ENCODE measurements at places on chromosomes 12 and 14. TPM values are rescaled to one million over a fixed set of nuclear protein-coding genes. Genes with fewer than 3 reads are reported as not detected.

Gene KCNMB4
- total RNA-seq: 2.8 TPM

- H3K27ac ChIP-seq: no peak overlapping the region
- DNase-seq: no peak
- no peaks in the 10 kb centered on the region for H3K27me3 ChIP-seq
- no peak overlapping the region for H3K4me3 ChIP-seq
These were observed 19.3 kb upstream of the GALNT16 start for GRCh38 chr14:69240527-69241173.

DNA sequence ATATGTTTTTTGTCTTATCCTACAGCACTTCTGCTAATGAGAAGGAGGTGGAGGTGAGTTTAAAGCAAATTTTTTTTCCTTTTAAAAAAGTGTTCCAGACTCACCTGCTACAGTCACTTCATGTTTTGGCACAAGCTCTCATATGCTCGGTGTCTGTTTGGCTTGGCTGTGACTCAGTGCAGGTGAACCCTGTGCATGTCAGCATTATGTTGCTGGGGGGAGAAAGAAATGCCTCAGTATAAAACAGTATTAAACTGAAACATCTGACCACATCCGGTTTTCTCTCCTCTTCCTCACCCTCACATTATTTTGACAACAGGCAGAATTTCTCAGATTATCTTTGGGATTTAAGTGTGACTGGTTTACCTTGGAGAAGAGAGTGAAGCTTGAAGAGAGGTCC is 105.2 kb downstream of the DNAI7 start:
- H3K4me1 ChIP-seq: no peaks in the 10 kb centered on the region
- no peaks in the 10 kb centered on the region for H3K27me3 ChIP-seq
- H3K4me3 ChIP-seq: no peak overlapping the region
- no peak for DNase-seq

Gene CALCOCO1
- 182 TPM for total RNA-seq

Gene SLC38A6
- total RNA-seq: 6.9 TPM

Gene SYT1
- not detected for total RNA-seq

DNA sequence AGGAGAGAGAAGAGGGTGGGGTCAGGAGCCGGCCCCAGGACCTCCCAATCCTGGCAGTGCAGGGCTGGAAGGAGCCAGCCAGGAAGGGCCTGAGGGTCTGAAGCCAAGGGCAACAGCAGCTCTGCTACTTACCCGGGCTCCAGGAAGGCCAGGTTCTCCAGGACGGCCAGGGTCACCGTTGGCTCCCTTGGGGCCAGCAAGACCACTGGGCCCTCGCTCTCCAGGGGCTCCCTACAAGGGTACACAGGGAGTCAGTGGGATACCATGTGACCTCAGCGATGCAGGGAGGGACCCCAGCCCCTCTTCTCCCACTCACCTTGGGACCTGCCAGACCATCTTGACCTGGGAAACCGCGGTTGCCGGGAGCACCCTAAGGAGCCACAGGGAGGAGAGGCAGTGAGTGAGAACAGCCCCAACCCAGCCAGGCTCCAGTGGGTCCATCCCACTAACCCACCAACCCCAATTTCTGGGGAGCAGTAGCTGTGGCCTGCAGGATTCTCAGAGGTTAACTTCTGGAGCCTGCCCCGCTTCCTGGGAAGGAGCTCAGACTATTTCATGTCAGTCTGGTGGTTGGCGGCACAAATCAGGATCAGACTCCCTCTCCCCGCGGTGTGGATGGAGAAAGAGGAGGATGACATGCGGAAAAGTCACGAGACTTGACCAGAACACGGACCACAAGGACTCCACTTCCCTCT is 18.5 kb downstream of the COL2A1 start:
- DNase-seq: no peak
- H3K27ac ChIP-seq: no peak overlapping the region
- no peak overlapping the region for H3K4me3 ChIP-seq
- H3K4me1 ChIP-seq: no peaks in the 10 kb centered on the region
- H3K36me3 ChIP-seq: no peaks in the 10 kb centered on the region

GRCh38 chr12:75820848-75821578 is 210.6 kb downstream of the PHLDA1 start:
- no peaks in the 10 kb centered on the region for H3K36me3 ChIP-seq

DNA sequence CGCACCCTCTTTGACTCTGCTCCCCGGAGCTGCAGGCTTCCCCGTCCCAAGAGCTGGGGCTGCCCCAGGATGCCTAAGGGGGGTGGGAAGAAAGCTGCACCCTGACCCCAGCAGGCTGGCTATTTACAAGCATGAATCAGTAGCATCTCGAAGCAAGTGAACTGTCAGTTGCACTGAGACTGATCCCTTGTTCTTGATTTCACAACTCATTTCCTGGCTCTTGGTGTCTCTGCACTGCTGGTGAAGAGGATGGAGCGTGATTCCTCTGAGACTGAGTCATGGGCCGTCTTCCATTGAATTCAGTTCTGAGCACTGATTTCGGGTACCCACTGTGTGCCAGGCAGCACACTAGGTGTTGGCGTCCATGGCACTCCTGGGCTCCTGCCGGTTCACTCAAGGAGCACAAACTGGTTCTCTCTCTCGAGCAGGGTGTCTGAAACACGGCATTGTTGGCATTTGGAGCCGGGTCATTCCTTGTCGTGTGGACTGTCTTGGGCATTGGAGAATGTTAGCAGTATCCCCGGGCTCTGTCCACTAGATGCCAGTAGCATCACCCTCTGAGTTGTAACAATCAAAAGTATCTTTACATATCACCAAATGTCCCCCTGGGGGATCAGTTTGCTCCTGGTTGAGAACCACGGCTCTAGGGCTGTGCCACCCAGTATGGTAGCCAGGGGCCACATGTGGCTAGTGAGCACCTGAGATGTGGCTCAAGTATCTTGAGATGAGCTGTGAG is 86.9 kb downstream of the RIN3 start:
- no peak overlapping the region for H3K4me3 ChIP-seq
- no peak overlapping the region for H3K27ac ChIP-seq
- no peak for DNase-seq
- H3K27me3 ChIP-seq: no peaks in the 10 kb centered on the region
- no peaks in the 10 kb centered on the region for H3K36me3 ChIP-seq
